ENCODE measurements at places on chromosomes 6 and 20.

GRCh38 chr6:166489301-166490155, 97.0 kb downstream of the RAMACL start:
- DNase-seq: no peak

DNA sequence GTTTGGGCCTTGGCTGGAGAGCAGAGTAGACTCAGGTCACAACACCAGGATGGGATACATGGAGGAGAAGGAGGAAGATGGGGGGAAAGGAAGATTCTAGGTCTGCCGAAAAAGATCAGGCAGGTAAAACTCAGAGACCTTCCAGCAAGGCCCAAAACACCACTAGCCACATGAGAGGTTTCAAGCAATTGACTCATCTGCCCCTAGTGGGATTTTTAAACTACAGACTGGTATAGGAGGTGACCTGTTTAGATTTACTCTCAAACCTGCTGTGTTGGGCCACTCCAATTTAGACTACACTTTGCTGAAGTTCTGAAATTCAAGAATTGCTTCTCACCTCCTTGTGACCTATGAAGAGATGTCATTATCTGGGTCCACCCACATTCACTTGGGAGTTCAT, 236.9 kb upstream of the SASH1 start:
- DNase-seq: no peak

- DNase-seq: no peak
These were observed 126.4 kb upstream of the CDH4 start for GRCh38 chr20:61125546-61126180.

GRCh38 chr6:127182501-127182900, 64.0 kb downstream of the RSPO3 start:
- no peak for DNase-seq

DNA sequence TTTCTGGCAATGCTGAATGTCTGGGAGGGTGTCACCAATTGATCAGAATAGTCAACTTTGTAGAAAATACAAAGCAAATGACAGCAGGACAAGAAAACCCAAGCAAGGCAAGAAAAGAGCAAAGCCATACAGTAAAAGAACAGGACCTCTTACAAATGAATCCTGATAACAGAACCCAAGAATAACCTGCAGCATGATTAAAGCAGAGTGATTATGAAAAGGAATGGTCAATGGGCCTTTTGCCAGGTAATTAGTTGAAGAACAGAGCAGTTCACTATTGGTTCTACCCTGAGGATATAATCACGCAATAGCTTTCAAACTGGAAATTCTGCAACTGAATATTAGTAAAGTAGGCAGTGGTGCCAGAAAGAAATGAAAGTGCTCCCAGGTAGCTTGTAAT, 319.8 kb downstream of the FRK start:
- DNase-seq: no peak

DNA sequence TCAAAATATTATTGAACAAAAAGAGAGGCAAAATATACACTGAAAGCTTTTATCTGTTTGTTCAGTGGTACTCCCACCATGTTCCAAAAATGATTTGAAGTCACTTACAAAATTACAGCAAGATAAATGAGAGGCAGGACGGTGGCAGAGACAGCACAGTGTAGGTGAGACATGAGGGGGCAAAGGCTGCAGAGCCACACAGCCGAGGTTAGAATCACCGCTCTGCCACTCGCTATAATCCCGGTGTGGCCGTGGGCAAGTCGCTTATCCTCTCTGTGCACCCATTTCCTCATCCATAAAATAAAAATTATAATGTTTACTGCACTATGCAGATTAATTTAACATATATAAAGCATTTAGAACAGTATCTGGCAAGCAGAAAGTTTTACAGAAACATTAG, 140.1 kb upstream of the BEND6 start:
- DNase-seq: no peak

- no peak for DNase-seq
These were observed 125.4 kb downstream of the RNASET2 start for GRCh38 chr6:166830891-166831363.

DNA sequence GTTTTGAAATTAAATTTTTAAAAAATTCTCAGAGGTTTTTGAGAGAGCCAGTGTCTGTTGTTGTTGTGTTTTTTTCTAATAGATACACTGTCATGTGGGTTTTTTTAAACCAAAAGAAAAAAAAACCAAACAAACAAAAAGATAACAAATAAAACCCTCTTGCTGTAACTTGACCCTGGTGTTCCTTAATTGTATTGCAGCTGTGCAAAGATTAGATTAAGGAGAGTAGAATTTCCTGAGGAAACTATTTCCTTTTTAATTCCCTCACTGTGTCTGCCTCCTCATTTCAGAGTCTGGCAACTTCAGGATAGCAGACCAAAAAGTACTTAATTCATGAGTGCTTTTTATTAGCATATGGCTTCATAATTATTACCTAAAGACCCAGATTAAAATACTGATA, 281.9 kb downstream of the EPM2A start:
- no peak for DNase-seq

GRCh38 chr6:96153775-96154174, 138.0 kb downstream of the FUT9 start:
- no peak for DNase-seq

- DNase-seq: no peak
These were observed 536.9 kb downstream of the HACE1 start for GRCh38 chr6:104322841-104323240.

GRCh38 chr6:1016329-1017302, 295.3 kb upstream of the FOXQ1 start:
- DNase-seq: no peak

DNA sequence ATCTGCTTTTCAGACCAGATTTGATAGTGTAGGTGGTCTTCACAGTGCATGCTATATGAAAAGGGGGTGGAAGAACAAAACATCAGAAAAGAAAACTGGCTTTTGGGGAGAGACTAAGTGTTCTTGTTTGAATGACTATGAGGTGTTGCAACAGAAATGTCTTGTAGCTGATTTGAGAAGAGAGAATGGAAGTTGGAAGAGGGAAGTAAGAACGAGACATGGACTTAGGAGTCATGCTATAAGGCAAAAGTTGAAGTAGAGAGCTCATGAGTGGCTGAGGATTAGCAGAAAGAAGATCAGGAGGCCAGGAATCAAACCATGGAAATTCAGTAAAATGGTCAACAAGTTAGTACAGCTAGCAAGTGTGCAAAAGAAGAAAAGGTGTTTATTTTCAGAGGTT, 32.1 kb downstream of the FNDC1 start:
- DNase-seq: no peak

DNA sequence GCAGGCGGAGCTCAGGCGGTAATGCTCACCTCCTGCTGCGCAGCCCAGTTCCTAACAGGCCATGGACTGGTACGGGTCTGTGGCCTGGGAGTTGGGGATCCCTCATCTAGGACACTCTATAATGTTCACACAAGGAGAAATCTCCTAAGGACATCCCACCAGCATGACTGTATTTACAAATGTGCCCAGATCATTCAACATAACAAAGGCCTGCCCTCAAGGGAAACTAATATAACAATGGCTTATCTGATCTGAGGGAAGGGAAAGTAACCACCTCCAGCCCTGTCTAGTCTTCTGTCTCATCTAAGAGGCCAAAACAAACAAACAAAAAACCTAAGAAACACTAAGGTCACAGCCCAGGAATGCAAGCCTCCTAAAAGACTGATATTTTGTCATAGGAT, 232.8 kb downstream of the RNGTT start:
- DNase-seq: no peak

DNA sequence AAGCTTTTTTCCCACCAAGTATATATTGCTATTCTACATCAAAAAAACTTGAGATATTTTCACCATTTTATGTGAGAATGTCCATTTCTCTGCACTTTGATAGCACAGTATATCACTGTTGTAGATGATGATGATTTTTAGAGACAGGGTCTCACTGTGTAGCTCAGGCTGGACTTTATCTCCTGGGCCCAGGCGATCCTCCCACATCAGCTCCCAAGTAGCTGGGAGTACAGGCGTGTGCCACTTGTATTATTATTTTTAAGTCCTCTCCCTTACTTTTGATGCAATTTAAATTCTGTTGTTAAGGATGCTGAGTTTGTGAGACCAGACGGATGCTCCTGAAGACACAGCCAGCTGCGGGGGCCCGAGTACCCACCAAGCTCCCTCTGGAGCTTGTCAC, 326.8 kb downstream of the QKI start:
- DNase-seq: no peak

DNA sequence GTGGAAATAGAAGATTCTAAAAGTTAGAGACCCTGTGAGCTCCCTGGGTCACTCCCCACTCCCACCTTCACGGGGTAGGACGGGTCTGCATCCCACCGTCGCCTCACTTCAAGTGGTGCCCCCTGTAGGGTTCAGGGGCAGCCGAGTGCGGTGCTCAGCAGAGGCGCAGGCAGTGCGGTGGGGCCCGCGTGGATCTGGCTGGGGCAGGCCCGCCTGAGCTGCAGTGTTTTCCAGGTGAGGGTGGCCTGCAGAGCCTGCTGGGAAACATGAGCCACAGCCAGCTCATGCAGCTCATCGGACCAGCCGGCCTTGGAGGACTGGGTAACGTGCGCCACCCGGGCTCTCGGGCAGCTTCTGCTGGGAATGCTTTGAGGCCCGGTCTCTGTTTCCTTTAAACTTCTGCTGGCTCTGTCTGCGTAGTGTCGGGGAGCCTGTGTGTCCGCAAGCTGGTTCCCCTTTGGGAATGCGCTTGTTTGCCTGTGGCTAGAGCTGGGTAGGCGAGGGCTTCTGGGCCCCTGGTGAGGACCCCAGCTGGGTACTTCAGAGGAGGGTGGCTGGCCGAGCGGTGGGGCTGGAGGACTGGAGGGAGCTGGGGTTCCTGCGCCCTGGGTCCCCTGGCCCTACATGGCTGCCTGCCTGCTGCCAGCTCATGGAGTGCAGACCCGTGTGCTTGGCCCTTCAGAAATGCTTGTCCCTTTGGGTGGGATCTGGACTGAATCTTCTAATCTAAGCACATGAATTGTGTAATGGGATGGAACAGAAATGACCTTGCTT, 3.8 kb downstream of the ADRM1 start:
- no peak for DNase-seq

GRCh38 chr6:18445228-18445627, 58.1 kb downstream of the RNF144B start:
- DNase-seq: no peak

GRCh38 chr6:37482606-37483251, 17.0 kb downstream of the CCDC167 start:
- no peak for DNase-seq

DNA sequence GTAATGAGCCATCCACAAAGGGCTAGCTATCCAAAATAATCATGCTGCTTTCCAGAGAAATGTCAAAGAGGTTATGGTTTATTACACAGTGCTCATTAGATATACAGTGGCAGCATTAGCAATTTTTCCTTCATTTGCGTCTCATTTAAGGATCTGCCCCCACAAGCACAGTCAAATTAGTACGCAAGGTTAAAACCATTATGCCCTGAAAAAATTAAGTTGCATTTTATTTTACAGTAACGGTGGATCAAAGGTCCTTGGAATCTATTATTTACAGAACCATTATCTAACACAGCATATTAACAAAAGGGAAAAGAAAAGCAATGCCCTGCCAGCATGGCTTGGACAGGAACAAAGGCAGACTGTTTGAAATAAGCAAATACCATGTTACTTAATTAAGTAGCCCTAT, 144.8 kb downstream of the PDSS2 start:
- DNase-seq: no peak

DNA sequence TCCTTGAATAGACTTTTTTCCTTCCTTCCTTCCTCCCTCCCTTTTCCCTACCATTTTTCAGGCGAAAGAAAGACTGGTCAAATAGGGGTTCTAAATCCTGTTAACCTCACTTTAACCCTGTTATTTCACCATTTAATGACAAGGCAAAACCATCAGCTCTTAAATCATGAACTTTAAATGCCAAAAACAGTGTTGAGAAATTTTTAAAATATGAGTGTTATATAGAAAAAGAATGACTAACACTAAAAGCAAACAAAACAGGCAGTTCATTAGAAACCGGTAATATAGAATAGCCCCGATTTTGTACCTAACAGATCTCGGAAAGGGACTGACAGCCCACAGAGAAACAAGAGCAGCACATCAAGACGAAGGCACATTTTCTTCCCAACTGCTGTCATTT, 57.4 kb upstream of the CEP85L start:
- no peak for DNase-seq

DNA sequence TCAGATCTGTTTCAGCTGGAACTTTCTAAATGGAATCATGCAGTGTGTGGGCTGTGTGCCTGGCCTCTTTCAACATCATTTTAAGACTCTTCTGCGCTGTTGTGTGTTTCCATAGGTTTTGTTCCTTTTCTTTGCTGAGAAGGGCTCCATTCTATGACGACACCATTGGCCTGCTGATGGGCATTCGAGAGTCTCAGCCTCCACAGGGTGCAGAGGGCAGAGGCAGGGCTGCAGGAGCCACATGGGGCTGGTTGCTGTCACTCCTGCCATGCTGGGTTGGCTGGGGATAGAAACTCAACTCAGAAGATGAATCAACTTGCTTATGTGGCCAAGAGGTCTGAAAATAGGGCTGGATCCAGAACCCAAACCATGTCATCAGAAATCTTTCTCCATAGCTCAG, 68.5 kb upstream of the SLCO4A1 start:
- DNase-seq: no peak

DNA sequence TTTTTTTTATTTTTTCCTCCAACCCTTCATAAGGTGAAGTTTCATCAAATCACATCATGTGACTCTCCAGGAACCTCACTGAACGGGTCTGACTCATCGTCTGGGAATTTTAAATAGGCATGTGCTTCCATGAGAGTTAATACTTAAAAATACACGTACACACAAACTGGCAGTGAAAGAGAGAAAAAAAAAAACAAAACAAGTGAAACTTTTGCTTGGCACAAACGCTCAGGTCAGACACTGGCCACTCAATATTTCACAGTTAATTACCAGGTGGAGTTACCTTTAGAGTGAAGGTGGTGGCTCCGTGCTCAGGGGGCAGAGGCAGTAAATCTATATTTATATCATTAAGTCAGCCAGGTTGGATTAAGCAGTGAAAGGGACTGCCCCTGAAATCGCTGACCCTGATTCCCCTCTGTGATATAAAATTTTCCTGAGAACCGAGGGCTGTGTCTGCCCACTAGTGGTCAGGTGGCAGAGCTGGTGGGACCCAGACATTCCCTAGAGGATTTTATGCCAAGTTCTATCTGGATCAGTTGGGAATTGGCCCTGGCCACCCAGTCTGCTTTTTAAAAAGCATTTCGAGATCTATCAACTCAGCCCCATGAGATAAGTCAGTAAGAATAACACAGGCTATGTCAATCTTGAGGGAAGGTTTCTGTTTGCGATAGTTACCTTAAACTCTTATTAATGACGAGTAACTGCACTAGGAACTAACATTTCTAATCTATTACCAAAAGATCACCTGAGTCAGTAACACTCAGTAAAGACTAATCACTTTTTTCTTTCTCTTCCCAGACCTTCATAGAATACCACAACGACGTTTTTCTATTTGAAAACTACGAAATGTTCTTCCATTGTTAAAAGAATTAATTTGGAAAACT, 259.1 kb downstream of the HDGFL1 start:
- DNase-seq: no peak

DNA sequence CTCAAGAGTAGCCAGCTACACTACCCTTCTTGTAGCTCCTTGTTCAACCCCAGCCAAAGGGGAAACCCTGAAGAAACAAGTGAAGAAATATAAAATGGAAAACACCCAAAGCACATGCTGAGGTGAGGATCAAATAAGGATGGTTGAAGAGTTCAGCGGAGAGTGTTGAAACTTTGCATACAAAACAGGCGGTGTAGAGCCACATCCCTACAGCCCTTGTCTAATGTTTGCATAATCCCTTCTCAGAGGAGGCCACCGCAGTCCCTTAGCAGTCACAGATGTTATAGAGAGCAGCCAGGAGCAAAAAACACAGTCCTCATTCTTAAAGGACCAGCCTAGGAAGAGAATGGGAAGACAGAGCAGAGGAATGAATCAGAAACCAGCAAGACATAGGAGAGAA, 350.7 kb upstream of the SASH1 start:
- no peak for DNase-seq

- DNase-seq: no peak
These were observed 57.9 kb upstream of the MANEA start for GRCh38 chr6:95519228-95520037.

Data from stimulated activated CD4-positive, alpha-beta T cell treated with anti-CD3 and anti-CD28 coated beads, Interleukin-4, amount 100 ng/mL, for 1 hour (primary cell).